ENCODE measurements at places on chromosomes 11 and 22.

GRCh38 chr22:48478124-48478523, 1349.5 kb downstream of the BRD1 start:
- no peak for DNase-seq

DNA sequence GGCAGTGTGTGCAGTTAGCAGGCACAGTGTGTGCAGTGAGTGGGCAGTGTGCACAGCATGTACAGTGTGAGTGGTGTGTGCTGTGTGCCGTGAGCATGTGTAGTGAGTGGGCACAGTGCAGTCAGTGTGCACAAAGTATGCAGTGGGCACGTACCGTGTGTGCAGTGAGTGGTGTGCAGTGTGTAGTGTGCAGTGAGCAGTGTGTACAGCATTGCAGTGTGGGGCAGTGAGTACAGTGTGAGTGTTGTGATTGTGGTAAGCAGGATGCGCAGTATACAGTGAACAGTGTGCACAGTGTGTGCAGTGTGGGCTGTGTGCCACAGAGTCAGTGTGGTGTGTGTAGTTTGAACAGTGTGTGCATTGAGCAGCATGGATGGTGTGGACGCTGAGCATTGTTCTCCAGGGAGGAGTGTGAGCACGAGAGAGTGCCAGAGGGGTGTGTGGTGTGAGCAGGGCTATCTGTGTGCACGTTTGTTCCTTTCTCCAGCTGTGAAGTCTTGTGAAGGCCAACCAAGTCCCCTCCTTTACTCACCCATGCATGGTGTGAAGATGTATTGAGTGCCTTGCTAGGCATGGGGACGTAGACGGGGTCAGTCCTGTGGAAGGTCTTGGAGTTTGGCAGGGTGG, 3.0 kb downstream of the SHANK3 start:
- DNase-seq = no peak

GRCh38 chr22:50684501-50684900, 11.9 kb downstream of the SHANK3 start:
- DNase-seq = no peak

GRCh38 chr11:7969756-7970646, 4.8 kb upstream of the NLRP10 start:
- no peak for DNase-seq

GRCh38 chr11:14203321-14203720, 155.7 kb downstream of the RRAS2 start:
- peak; percentile 31 for DNase-seq

DNA sequence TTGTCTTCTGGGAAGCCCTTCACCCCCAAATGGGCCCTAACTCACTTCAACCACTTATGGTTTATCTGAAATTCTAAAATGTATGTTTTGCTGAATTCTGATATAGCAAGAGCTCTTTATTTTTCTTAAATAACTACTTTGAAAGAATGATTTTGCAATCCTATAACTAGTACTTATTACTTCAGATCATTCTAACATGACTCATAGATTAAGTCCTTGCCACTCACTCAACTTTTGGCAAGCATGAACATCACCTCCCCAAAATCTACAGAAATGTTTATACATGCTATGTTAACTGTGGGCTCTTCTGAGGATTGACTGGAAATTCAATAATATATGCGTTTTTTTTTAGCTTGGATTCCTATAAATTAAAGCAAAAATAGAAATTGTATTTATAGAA, 367.4 kb upstream of the FAT3 start:
- no peak for DNase-seq

DNA sequence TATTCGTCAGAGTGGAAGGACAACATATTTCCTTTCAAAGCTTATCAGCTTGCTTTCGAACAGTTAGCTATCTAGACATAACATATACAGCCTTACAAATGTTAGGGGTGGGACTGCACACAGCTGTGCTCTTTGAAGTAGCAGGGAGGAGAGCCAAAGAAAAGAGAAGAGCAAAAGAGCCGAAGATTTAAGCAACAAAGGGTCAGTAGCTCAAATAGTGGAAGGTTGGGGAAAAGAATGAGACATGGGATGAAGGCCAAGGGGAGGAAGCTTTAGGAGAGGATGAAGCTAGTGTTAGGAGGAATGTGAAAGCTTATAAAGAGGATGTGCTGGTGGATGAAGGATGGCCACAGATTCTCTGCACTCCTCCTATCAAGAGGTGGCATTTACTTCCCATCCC, 31.8 kb upstream of the IGSF22 start:
- no peak for DNase-seq

DNA sequence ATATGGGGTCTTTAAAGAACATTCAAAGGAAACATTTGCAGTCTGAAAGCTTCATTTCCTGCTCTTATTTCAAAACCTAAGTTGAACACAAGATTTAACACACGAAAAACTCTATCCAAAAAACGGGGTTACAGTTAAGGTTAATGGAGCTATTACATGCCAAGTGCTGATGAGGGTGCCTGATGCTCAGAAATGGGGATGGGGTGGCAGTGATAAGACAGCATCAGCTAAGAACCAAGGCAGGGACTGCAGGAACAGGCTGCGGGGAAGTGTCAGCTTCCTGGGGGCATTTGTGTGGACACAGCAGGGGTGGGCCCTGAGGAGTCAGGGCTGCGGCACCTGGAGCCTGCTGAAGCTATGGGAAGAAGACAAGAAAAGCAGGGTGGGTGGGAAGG, 12.2 kb downstream of the DGCR2 start:
- peak; percentile 70 for DNase-seq

DNA sequence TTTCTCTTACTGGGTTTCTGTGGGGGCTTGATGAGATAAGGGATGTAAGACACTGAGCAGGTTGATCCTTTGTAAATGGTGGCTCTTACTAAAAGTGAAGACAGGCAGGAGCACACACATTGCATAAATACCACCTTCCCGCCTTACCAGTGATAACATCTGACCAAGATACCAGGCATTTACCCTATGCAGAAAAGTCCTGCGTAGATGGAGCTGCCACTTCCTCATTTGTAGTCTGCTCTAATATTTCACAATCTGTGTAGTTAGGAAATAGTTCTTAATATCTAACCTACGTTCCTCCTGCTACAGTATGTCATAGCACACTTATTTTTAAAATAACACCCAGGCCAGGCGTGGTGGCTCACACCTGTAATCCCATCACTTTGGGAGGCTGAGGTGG, 23.9 kb upstream of the SWAP70 start:
- DNase-seq = no peak

DNA sequence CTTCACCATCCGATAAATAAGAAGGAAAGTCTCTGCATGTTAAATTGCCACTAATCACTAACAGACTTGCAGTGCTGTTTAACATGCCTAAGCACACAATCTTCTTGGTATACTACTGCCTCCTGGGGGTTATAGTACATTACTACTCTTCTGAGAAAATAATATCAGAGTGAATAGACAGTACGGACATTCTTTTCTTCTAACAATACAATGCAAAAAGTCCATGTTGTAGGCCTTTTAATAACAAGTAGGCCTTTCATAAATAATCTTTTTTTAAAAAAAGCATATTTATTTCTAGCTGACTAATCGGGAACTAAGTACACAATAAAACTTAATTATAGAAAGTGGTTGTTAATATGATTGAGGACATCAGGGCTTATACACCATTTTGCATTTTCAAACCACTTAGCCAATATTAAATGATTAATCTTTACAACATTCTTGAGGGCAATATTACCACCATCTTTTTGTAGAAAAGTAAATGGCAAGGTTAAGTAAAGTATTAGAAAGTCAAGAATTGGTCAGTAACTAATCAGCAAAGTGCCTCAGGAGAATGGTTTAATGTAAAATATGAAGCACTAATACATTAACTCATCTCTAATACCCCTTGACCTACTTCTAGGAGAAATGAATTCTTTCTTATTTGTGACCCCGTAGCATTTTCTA, 84.7 kb downstream of the TTC28 start:
- peak; percentile 89 for DNase-seq
